ENCODE measurements at places on chromosomes 3 and 15.

DNA sequence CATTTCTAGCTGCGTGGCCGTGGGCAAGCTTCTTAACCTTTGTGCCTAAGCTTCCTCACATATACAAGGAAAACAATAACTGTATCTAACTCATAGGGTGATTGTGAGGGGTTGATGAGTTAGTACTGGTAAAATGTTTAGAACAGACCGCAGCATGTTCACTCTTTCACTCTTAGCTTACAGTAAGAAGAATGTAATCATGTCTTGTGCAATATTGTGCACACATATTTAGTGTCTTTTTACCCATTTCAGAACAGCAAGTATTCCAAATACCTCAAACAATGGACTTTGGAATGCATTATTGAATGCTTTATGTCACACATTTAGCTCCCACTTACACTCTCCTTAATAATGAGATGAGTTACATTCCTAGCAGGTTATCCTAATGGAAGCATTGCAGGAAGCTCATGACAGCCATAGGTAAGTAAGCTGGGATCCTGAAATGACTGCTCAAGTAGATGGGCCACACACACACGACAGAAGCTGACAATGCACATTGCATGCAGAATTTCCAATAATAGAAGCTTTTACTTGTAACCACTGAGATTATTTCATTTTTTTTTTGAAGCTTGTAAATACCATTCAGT is 468.9 kb upstream of the WNT5A start:
- no peak for DNase-seq

GRCh38 chr15:90817117-90818057 is 51.0 kb upstream of the FURIN start:
- DNase-seq = no peak

- DNase-seq = no peak
Measured at GRCh38 chr15:99592145-99592791, 26.5 kb downstream of the MEF2A start.

GRCh38 chr3:95082191-95082590 is 1019.3 kb downstream of the NSUN3 start:
- DNase-seq = no peak

- no peak for DNase-seq
Measured at GRCh38 chr15:50797926-50798325, 32.4 kb upstream of the SPPL2A start.

- no peak for DNase-seq
Measured at GRCh38 chr3:6608843-6609242, 252.1 kb upstream of the GRM7 start.

DNA sequence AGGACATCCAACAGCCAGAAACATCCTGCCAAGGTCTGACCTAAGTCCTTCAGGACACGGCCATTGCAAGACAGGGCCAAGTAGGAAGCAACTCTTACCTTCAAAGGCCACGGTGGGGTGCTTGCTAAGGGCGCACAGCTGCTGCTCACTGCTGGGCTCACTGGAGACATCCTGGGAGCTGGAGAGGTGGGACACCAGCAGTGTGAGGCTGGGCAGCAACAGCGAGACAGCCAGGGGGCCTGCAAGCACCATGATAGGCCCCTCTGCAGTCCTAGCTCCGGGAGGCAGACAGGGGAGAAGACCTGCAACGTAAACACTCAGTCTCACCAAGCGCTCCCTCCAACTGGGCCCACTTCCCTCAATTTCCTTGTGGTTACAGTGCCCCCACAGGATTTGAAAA is 79.2 kb downstream of the SEMA5B start:
- no peak for DNase-seq

- no peak for DNase-seq
Measured at GRCh38 chr3:149820183-149820582, 7.2 kb downstream of the RNF13 start.

- no peak for DNase-seq
Measured at GRCh38 chr3:62876064-62876463, 848 bp upstream of the CADPS start.
